Suppressor macrophage treated with lipopolysaccharide for 1 hour (primary cell): ENCODE measurements at places on chromosomes 11 and 22.

GRCh38 chr22:20774882-20775281 lies 969 bp downstream of the SERPIND1 start:
- DNase-seq = no peak

- DNase-seq = no peak
These were observed 471.4 kb downstream of the SOX6 start for GRCh38 chr11:15884777-15885540.

DNA sequence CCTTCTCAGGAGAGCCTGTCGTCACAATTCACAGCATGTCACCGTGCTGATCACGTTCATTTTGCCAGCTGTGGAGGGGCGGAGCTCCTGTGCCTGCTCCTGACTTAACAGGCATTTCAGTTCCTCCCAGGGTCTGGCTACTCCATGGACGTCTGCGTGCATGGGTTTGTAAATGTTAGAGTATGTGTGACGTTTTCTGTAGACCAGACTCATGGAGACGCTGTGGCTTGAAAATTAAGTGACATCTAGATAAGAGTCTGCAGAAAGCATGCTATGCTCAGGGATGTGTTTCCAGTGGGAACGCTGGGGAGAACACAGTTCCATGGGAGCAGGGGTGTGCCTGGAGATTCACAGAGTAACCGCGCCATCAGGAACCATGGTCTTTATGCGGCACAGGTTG lies 804.0 kb downstream of the TBC1D22A start:
- DNase-seq = no peak

DNA sequence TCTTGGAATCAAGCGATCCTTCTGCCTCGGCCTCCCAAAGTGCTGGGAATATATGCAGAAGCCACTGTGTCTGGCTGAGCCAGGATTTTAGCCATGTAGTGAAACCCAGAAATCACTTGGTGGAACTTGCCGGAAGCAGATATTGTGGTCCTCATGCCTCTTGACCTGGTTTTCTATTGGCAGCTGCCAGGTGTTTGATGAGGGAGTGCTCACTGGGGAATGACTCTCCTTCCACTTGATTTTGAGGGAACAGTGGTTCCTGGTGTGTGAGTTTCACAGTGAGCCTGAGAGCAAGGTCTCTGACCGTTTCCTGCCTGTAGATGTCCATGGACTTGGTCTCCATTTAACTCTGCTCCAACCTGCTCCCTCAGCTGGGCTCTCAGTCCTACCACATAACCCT lies 34.7 kb upstream of the ELF5 start:
- no peak for DNase-seq

DNA sequence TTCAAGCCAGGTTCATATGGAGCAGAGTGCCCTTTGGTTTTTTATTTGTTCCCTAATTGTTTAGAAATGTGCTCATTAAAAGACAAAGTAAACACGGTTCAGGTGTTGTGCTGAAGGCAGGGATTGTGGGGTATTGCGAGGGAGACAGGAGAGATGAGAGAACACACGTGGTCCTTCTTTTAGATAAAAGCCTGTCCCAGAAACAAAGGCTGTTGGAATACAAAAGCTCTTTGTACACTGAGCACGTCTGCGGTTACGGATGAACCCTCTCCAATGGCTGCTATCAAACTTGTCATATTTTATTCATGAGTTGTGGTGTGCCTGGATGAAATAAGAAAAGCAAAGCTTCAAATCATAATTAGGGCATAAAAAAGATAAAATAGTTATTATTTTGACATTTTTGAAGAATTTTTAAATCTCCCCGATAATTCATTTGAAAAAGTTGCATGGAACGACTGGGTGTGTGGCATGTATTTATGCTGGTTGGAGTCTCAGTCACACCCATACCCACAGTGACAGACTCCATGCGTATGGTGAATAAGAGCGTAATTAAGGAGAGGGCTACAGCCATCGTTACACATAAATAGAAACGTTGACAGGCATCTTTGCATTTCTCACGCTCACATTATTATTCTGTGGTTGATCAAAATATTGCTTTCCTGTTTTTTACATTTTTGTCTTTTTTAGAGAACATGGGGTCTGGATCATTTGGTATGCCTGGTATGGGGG lies 92.9 kb downstream of the NELL1 start:
- DNase-seq = no peak
